ENCODE measurements at places on chromosomes 3 and 15.

- no peak for DNase-seq
Observed at GRCh38 chr3:101292027-101292426, 28.3 kb downstream of the IMPG2 start.

- DNase-seq, result no peak
Observed at GRCh38 chr3:133938770-133939462, 43.2 kb upstream of the RAB6B start.

DNA sequence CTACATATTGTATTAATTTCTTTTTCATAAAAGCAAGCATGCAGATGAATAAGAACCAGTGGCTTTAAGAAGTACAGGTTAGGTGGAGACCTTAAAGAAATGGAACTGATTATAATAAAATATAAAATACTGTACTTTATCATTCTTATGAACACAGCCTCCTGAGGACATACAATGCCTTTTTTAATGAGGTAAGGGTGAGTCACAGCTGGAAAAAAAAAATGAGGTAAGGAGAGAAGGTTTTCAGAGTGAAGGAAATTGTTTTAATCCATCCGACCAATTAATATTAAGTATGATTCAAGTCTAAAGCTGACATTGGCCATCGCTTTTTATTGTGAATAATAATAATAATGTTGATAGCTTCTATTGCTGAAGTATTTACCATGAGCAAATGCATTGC lies 170.3 kb upstream of the SOX2 start:
- DNase-seq, result no peak

DNA sequence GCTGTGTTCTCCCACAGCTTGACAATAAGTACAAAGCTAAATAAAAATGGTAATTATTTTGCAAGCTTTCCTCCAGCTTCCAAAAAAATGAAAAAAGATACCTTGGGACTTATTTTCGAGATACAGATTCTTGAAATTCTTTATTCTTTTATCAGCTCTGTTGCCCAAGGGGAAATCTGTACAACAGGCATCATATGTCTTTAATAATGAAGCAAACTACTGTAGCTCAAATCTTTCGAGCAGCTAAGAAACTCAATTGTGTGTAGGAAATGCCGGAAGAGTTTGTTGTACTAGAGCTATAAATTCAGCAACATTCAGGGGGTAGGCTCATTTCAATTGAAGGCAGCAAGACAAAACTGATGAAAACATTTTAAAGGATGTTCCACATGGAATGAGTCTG lies 297.7 kb downstream of the GBE1 start:
- no peak for DNase-seq

Data from COR-L47 (cell line).